ENCODE measurements at places on chromosomes 4 and X.

- DNase-seq = no peak
Measured at GRCh38 chrX:46551494-46552128, 6.4 kb upstream of the ZNF674 start.

DNA sequence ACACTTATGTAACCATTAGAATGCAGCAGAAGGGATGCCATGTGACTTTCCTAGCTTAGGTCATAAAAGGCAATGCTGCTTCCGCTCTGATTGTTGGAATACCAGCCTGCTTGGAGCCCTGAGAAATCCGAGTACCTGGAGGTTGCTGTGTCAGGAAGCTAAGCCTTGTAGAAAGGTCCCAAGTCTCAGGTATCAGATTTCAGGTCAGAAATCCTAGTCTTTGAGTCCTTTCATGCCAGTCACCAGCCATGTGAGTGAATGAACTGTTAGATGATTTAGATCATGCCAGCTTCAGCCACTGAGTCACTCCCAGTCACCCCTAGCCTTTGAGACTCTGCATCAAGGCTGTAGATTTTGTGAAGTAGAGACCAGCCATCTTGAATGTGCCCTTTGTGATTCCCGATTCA is 23.5 kb downstream of the RAP1GDS1 start:
- DNase-seq = no peak

- DNase-seq = no peak
Measured at GRCh38 chr4:74474345-74475090, 29.6 kb downstream of the AREG start.

- no peak for DNase-seq
Measured at GRCh38 chr4:5206016-5206790, 154.9 kb downstream of the STK32B start.

GRCh38 chr4:163175971-163176958 is 9.6 kb upstream of the NAF1 start:
- DNase-seq = no peak

GRCh38 chr4:56803471-56803870 is 18.0 kb downstream of the SPINK2 start:
- DNase-seq = no peak

DNA sequence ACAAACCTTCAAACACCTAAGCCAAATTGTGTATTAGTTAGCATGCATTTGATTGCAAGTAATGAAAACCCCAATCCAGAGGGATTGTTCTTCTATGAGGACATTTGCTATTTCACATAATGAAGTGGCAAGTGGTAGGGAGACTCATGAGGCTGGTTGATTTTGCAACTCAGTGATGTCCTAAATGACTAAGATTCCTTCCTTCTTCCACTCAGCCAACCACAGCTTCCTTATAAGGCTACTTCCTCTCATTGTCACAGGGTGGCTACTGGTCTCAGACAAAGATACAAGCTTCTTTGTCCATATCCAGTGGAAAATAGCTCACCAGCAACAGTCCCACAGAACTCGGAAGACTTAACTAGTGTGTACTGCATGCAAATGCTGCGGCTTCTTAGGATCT is 5.3 kb upstream of the OTC start:
- DNase-seq = no peak

- no peak for DNase-seq
Measured at GRCh38 chrX:122092360-122092759, 1045.0 kb downstream of the GLUD2 start.

Measured in SHP77 (cell line).